ENCODE measurements at places on chromosomes 2 and 18.

GRCh38 chr2:88448248-88448647 is 4.2 kb downstream of the FOXI3 start:
- no peak for DNase-seq

DNA sequence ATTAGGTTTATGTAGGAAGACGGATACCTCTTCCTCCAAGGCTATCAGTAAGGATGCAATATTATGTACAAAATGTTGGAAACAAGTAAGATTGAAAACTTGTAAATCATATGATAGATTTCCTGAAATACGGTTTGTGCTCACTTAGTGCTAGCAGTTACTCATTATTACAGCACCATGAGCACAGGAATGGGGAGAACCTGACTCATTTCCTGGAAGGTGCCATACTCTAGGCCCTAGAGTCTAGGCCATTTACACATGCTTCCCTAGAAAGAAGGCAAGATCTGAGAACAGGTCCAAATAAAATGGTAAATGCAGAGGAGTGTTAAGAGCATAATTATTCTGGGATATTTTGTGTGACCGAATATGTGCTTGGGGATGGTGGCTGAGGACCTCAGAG is 467.7 kb upstream of the CELF4 start:
- no peak for DNase-seq

DNA sequence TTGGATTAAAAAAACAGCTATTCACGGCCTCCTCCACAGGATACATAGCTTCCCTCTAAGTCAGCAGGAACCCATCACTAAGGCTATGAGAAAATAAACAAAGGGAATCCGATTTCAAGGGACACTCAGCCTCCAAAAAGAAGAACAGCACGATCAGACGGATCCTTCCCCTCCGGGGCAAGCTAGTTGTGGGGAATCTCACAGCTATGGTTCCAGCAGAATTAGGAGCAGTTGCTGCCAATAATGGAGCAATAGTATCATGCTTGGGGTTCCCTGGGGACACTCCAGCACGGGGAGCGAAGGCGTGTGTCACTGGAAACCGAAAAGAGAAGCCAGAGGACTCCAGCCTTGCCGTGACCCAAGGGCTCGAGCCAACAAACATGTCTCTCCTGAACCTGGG is 163.1 kb downstream of the TTC32 start:
- no peak for DNase-seq

DNA sequence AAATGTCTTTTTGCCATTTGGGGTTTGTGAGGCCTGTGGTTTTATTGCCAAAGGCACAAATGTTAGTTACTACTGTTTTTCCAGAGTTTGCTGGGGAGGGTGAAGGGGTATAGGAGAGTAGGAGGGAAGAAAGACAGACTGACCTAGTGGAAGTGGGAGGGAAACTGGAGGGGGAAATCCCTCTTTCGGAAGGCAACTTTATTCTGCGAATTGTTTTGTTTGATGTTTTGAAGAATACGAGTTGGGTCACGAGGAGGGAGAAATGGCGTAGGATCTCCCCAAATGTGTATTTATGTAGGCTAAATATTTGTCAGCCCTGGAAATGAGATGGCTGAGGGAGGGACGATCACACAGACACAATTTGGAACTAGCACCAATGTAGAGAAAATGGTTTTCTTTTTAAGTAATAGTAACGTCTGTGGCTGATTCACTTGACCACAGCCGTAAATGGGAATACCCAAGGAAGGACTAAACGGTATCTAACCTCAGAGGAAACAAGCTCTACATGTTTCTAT is 172.3 kb downstream of the ICOS start:
- DNase-seq = no peak

DNA sequence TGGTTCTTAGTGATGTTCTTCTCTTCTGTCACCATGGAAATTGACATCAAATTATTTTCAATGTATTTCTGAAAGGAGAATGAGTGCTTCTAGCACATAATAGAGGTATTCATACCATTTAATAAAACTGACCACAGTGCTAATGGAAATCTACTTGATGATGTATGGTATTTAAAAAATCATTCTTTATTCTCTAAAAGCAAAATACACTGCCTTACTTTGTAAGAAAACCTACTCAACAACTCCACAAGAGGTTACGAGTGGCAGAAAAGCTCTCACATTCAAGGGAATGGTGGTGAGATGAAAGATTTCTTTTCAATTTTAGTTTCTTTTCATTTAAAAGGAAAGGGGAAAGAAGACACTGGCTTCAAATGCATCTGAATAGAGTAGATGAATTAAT is 382.3 kb upstream of the CHST9 start:
- no peak for DNase-seq

Data from D341Med (cell line).